NCI-H510A (cell line): ENCODE measurements at places on chromosomes 3 and 15.

DNA sequence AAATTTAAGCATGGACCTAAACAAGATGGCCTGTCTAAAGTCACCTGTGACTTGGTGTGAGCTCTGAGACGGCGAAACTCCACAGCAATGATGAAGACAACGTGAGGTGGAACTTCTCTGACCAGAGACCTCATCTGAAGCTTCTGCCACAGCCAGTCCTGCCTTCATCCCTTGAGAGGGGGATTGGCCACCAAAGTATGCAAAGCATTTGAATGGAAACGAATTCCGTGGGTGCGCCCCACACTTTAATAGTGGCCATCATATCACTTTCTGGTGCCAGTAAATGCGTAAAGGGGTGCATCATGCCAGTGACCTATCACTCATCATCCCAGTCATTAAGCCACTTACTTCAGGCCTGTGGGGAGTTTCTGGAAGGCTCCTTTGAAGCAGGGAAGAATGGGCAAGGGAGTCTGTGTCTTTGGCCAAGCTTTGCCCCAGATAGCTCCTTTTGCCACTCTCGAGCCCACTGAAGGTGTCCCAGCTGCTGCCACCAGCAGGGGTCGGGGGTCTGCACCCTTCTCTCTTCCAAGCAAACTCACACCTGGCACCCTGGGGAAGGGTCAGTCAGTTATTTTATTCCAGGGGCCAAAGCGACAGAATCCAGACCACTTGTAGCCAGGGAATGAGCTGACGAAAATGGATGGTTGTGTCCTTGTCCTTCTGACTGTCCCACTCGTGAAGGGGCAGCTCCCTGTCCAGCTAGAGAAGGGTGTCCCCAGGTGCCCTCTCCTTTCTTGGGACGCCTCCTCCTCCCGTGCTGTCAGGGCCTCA lies 17.7 kb downstream of the MUC20 start:
- DNase-seq: no peak

- no peak for DNase-seq
Measured at GRCh38 chr3:99176169-99176964, 274.9 kb upstream of the DCBLD2 start.

- peak; percentile 37 for DNase-seq
Measured at GRCh38 chr15:68431792-68432401, at the start of gene ITGA11. Gene ITGA11 (minus strand): TSS chr15:68432163. CDS start chr15:68432066, 97 bp downstream.

DNA sequence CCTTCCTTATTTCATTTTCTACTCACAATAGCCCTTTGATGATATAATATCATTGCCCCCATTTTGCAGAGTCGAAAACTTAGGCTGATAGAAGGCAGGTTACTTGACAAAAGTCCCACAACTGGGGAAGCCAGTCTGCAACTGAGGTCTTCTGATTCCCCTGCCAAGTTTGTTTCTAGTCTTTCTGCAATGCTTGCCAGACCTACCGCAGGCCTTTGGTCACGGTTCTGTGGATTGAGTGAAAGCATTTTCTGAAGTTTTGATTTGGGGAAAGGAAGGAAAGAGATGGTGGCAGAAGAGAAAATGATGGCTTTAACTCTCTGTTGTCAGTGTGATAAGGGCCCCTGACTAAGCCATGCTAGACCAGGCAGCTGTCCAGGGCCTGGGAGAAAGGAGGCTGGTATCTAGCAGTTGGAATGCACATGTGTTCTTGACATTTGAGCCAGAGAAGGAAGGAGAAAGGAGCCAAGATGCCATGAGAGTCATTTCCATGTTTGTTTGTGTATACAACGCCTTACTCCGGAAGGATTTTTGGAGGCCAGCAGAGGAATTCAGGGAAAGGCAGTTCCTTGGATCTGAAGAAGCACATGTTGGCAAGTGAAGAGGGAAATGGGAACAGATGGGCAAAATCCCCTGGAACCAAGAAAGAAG lies 29.9 kb downstream of the FAH start:
- DNase-seq: no peak

DNA sequence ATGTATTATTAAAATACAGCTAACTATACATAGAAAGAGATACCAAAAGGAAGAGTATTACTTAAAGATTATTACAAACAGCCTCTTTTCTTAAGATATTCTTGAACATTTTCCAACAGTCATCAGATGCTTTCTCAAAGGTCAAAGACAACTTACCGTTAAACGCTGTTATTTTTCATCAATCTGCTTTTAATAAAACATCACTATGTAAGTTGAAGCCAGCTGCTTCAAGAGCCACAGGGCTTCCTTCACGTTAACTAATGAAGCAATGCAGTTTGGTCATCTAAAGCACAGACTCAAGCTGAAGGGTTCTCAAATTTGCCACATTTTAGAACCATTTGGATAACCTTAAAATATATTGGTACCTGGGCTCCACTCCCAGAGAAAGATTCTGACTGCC lies 578.8 kb downstream of the ROBO2 start:
- no peak for DNase-seq

DNA sequence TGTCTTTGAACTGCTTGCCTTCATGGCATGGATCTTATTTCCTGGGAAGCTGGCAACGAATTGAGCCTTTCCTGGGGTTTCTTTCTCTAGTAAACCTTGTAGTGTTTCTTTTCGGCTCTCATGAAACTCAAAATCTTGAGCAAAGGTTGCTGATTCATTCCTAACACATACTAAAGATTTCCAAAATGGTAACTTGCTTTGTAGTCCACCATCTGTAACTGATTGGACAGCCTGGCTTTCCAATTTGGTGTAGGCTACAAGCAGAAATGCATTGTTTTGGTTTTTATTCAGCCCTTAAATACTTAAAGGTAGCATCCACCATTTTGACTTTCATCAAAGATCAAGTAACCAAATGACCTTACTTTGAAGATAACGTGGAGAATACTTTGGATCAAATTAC lies 38.1 kb downstream of the LRTM1 start:
- no peak for DNase-seq

DNA sequence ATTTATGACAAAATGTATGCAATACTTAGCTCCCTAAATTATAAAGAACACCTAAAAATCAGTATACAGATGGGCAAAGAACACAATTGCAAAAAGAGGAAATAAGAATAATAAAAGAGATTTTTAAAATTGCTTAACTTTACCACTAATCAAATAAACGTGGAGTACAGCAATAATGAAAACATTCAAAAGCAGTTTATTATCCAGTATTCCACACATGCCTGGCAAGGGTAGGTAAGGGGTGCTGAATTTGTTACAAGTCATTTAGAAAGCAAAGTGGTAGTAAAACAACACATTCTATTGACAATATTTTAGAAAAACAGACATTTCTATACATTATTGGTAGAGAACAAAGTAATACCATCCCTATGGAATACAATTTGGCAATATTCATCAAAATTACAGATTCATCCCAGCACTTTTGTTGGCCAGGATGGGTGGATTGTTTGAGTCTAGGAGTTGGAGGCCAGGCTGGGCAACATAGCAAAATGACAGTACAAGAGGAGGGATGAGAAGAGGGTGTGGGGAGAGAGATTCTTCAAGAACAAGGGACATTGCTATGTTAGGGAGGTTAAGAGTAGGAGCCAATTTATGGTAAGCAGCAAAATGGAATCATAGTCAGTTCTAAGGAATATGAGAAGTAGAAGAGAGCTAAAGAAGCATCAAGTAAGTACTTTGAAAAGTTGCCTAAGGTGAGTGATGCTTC lies 3.7 kb upstream of the ACKR4 start:
- DNase-seq: no peak

DNA sequence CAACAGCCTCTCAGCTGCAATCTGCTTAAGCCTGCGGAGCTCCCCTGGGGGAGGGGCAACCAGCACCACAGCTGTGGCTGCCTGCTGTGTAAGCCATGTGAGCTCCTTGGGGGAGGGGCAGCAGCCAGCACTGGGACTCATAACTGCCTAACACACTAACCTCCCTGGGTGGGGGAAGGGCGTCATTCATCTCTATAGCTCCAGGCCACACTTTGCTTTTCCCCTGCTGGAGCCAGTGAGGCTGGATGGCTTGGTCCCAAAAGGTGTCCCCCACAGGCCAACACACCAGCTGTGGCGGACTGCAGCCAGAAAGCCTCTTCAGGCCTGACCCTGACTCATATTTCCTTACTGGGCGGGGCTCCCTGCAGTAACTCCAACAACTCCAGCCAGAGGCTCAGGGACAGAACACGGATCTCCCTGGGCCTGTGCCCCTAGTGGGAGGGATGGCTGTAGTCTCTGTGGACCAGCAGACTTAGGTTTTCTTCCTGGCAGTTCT lies 129.8 kb downstream of the PPM1L start:
- DNase-seq: peak; percentile 91

- no peak for DNase-seq
Measured at GRCh38 chr3:100982710-100983109, 10.5 kb downstream of the ABI3BP start.

GRCh38 chr3:180311242-180311641 lies 274.5 kb upstream of the PEX5L start:
- DNase-seq: no peak

- DNase-seq: no peak
Measured at GRCh38 chr3:107598926-107599771, 76.4 kb downstream of the BBX start.

GRCh38 chr3:74410276-74410941 lies 204.1 kb downstream of the CNTN3 start:
- no peak for DNase-seq

DNA sequence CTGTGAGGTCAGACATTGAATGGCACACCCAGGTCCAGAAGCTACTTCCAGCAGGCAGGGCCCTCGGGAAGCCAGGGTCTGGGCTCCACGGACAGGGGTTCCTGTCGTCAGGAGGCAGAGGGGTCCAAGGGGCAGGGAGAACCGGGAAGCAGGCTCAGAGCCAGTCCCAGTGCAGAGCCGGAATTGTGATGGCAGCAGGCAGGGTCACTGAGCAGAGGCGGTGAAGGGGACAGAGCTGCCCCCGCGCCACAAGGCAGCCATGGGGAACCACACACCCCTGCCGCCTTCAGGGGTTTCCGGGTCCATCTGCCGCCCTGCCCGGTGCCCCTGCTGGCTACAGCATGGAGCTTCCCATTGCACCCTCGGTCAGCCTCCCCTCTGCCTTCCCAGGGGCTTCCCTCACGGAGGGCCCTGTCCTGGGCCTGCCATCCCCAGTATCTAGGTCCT lies 136.9 kb downstream of the NSMCE3 start:
- DNase-seq: no peak

GRCh38 chr3:9679476-9680080 lies 24.1 kb upstream of the CPNE9 start:
- no peak for DNase-seq

DNA sequence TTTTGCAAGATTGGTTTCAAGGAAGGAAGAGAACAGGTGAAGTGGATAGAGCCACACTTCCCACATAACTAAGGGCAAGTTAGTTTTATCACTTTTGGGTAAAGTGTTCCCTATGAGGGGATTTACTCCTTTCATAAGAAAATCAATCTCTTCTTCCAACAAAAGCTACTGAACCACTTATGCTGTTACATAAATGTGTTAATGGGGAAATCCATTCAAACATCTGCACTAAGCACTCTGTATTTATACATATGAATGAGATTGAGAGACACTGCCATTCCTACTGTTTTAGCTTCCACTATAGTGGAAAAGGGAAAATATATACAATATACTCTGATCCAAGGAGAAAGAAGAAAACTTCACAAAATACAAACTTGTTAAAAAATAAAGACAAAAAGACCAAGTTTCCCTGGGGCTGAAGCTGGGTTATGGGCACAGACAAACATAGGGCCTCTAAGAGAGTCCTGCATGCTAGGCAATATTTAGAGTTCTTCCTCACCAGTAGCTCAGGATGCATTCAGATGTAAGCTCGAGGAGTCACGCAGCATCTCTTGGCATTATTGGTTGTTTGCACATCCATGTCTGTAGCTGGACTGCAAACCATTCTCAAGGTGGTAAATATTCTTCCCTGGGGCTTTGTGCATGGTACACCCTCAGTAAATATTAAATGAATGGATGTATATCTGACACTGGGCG lies 454.2 kb downstream of the FGF12 start:
- DNase-seq: no peak

GRCh38 chr3:150260398-150260710 lies 147.7 kb upstream of the TSC22D2 start:
- no peak for DNase-seq

DNA sequence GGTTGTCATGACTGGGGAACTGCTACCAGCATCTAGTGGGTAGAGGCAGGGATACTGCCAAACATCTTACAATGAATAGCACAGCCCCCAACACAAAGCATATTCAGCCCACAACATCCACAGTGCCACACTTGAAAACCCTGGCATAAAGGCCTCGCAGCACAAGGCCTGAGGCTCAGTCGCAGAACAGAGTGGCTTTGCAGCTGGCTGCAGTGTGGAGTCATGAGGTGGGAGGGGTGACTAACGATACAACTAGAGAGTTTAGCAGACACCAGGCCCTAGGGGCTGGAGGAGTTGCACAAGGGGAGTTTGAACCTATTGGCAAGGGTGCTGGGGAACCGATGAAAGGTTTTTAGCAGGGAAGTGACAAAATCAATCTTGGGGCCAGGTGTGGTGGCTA lies 32.1 kb downstream of the GRK7 start:
- DNase-seq: no peak

- DNase-seq: no peak
Measured at GRCh38 chr3:100637197-100637631, 27.8 kb downstream of the ADGRG7 start.

DNA sequence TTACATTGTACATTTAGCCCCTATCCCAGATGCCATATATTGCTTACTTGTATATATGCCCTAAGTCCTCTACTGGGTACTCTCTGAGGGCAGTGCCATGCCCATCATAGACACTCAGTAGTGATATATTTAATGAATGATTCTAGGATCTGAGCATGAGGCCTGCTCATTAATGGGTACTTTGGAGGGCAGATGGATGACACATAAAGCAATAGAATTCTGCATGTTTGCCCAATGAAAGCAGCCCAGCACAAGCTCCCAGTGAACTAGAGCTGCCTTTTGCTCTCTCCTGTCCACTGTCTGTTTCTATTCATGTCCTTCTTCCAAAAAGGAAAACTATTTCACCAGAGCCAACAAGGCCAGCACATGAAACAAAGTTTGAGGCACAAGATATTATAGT lies 63.9 kb downstream of the TGFBR2 start:
- DNase-seq: no peak

- no peak for DNase-seq
Measured at GRCh38 chr15:44736181-44736765, at the start of gene TRIM69. Gene TRIM69 (plus strand): TSS chr15:44736528. CDS start chr15:44736705, 177 bp downstream.

DNA sequence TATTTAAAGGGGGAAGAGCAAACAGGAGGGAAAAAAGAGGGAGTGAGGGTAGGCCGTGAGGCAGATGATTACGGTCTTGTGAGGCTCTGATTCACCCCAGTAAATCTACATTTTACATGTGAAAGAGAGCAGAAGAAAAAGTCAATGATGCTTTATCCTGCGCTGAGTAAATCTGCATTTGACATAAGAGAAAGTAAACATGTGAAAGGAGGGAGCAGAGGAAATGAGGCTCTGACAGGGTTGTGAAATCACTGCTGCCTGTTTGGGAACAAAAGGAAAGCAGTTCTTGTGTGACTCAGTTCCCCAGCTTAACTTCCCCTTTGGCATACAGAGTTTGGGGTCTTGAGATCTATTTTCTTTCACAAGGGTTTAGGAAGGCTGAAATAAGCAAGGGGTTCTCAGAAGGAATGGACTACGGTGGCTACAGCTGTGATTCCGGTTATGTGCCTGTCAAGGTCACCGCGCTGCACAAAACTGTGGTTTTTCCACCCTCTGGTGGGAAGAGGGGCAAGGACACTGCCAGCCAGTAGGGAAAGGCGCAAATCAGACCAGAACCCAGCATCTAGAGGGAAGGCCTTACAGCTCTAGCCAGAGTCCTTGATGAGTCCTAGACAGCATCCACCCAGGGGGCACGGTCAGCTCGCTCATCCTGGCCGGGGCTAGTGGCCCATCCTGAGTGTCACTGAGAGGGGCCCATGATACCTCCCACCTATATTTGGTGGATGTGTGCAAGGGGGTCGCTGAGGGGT lies 18.9 kb upstream of the HCN4 start:
- DNase-seq: no peak

- DNase-seq: peak; percentile 30
Measured at GRCh38 chr3:105611304-105612192, 244.8 kb downstream of the ALCAM start.
